ENCODE measurements at places on chromosomes 2 and 18. TPM values are rescaled to one million over a fixed set of nuclear protein-coding genes. Genes with fewer than 3 reads are reported as not detected.

Gene C1QL2
- not detected for total RNA-seq

Gene CHRNG
- total RNA-seq: not detected

Gene SPR
- 0.60 TPM for total RNA-seq

Gene CLEC4F
- total RNA-seq: not detected

Gene ABCG5
- not detected for total RNA-seq

Gene CCDC85A
- not detected for total RNA-seq

Gene C2orf74
- 7.6 TPM for total RNA-seq

Gene REG1B
- not detected for total RNA-seq

Gene PROKR1
- not detected for total RNA-seq

Gene ASB18
- not detected for total RNA-seq

Gene CXCR4
- 288 TPM for total RNA-seq
